ENCODE measurements at places on chromosomes 16 and 17.

DNA sequence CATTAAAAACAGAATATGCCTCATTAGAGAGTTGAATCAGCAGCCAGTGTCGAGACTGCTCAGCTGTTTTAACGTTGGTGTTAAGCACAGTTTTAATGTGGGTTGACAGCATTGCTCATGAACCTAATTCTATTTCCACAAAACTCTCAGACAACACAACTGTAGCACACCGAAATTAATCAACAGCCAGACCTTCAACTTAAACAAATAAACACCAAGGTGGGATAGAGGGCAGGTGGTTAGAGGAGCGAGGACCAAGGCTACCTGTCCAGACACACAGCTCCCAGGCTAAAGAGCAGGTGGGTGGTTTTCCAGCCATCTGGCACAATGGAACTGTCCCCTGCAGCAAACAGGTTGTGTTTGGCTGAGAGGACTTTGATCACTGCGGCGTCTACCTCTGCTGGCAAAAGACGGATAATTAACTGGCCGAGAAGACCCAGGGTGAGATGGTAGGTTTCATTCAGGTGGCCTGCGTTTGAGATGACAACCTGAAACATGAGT lies 69.6 kb upstream of the ATP2A3 start:
- no peak for DNase-seq

- no peak for DNase-seq
Measured at GRCh38 chr16:67703626-67704025, 15.5 kb downstream of the GFOD2 start.

GRCh38 chr17:79322211-79323123 lies 247.8 kb downstream of the ENGASE start:
- no peak for DNase-seq

- no peak for DNase-seq
Measured at GRCh38 chr17:29614349-29615047, 8.2 kb downstream of the CORO6 start.

- no peak for DNase-seq
Measured at GRCh38 chr17:9932491-9932890, 27.4 kb upstream of the RCVRN start.

DNA sequence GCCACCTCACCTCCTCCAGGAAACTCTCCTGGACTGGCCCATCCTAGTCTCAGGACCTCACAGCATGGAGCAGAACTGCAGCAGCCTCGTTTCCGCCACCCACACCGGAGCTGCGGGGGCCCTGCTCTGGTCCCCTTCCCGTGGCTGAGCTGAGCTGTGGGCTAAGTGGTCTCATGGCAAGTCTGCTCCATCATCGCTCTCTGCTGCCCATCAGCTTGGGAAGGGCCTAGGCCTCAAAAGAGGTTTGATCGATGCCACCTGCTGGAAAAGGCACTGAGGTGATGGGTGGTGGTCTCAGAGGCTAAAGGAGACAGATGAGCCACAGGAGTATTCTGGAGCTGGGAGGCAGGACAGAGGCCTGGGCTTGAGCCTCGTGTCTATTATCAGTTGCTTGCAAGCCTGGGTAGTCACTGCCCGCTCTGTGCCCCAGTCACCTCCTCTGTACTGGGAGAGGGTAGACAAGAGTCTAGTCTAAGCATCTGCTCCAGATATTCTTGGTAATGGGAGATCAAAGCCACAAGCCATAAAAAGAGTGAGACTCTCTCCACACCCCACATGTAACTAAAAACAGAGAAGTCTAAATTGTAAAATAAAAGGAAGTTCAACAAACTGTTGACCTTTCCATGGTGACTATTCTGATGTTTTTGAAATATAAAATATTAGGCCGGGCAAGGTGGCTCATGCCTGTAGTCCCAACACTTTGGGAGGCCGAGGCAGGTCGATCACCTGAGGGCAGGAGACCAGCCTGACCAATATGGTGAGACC lies 1.6 kb downstream of the ITGAE start:
- no peak for DNase-seq

GRCh38 chr16:49466881-49467280 lies 93.3 kb downstream of the C16orf78 start:
- no peak for DNase-seq

DNA sequence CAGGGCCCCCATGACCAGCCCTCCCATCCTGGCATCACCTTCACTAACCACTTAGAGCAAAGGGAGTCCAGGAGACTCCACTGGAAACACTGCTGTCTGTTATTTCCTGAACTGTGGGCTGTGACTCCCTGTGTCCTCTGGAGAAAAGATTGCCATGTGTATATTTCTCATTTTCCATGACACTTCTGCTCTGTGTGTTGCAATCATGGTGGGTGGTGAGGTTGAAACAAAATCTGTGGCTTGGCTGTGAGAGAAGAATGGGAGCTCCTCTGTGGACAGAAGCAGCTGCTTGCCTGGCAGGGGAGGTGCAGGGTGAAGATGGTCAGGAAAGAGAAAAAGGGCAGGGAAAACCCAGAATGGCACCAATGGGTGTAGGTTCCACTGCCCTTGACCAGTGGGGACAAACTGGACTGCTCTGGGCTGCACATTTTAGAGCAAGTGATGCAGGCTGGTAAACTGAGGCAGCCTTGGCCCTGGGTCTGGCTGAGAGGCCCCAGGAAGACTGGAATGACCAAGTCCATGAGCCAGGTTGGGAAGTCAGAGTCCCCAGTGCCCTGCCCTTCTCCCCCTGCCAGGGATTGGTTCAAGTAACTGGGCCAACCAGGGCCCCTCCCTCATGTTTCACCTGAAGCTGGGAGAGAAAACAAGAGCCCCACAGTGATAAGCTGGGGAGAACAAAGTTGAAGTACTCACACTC lies 314.3 kb downstream of the C16orf95 start:
- DNase-seq, result no peak

DNA sequence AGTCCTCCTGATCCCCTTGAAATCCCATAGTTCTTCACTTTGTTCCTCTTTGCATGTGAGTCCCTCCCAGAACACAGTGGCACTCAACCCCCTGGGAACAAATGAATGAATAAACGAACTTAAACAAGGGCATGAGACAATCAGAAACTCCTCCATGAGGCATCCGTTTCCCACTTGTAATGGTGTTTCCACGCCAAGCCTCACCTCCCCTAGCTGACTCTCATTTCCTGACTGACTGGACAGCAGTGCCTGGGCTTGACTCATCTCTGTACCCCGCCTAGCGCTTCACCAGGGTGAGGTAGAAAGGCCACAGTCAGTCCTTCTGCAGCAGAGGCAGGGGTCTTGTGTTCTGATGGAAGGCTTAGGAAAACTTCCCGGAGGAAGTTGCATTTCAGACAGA lies 14.2 kb downstream of the KIF1C start:
- DNase-seq, result no peak

- DNase-seq, result no peak
Measured at GRCh38 chr16:56289416-56289815, 98.1 kb downstream of the GNAO1 start.

- no peak for DNase-seq
Measured at GRCh38 chr16:69363281-69363717, 11.7 kb upstream of the TMED6 start.

- no peak for DNase-seq
Measured at GRCh38 chr17:66675991-66676371, 158.9 kb upstream of the CACNG5 start.
